Activated T-helper 2 cell treated with anti-CD3 and anti-CD28 coated beads, Interferon-gamma antibody, Interleukin-2, Interleukin-4, amounts not matched to agents 10 μg/mL and 5 μg/mL and 100 μg/mL, durations not matched to agents 14 hours and 24 hours and 36 hours (primary cell): ENCODE measurements at places on chromosomes 3 and 15.

GRCh38 chr15:47743385-47743784 is 26.1 kb downstream of the SEMA6D start:
- DNase-seq, result no peak
- no peaks in the 10 kb centered on the region for H3K27me3 ChIP-seq
- no peak overlapping the region for H3K4me3 ChIP-seq
- H3K4me1 ChIP-seq, result no peaks in the 10 kb centered on the region

DNA sequence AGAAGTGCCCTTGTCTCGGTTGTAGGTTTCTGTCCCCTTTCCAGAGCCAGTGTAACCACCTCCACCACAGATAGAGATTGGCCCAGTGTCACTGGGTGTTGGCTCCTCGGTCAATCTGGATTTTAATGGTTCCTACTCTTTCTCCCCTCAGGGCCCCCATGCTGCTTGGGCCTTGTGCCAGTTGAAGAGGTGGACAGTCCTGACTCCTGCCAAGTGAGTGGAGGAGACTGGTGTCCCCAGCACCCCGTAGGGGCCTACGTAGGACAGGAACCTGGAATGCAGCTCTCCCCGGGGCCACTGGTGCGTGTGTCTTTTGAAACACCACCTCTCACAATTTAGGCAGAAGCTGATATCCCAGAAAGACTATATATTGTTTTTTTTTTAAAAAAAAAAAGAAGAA is 75.2 kb downstream of the BOC start:
- no peaks in the 10 kb centered on the region for H3K27me3 ChIP-seq
- no peak for DNase-seq
- H3K4me3 ChIP-seq, result no peak overlapping the region
- H3K36me3 ChIP-seq, result no peaks in the 10 kb centered on the region
- no peak overlapping the region for H3K27ac ChIP-seq
- H3K4me1 ChIP-seq, result peaks cover 7% of the 10 kb centered on the region

GRCh38 chr3:69299344-69299743 is 86.5 kb downstream of the FRMD4B start:
- H3K27ac ChIP-seq, result no peak overlapping the region
- H3K27me3 ChIP-seq, result no peaks in the 10 kb centered on the region
- DNase-seq, result no peak
- peaks cover 8% of the 10 kb centered on the region for H3K4me1 ChIP-seq
- H3K4me3 ChIP-seq, result no peak overlapping the region
- H3K36me3 ChIP-seq, result no peaks in the 10 kb centered on the region

GRCh38 chr15:38512901-38513300 is 51.7 kb downstream of the RASGRP1 start:
- DNase-seq, result no peak
- no peak overlapping the region for H3K27ac ChIP-seq
- H3K36me3 ChIP-seq, result peaks cover 87% of the 10 kb centered on the region
- H3K4me1 ChIP-seq, result peaks cover 38% of the 10 kb centered on the region
- no peaks in the 10 kb centered on the region for H3K27me3 ChIP-seq

- H3K4me3 ChIP-seq, result no peak overlapping the region
- H3K27me3 ChIP-seq, result peaks cover 4% of the 10 kb centered on the region
- no peak overlapping the region for H3K27ac ChIP-seq
- DNase-seq, result no peak
Measured at GRCh38 chr15:74345051-74345450, 22.4 kb downstream of the CYP11A1 start.

- DNase-seq, result no peak
- no peaks in the 10 kb centered on the region for H3K27me3 ChIP-seq
- peak overlapping the region; percentile 21 for H3K27ac ChIP-seq
- peaks cover 76% of the 10 kb centered on the region for H3K36me3 ChIP-seq
Measured at GRCh38 chr15:92968926-92969651, 69.0 kb downstream of the CHD2 start.

GRCh38 chr15:54322341-54322740 is 344.1 kb downstream of the UNC13C start:
- no peaks in the 10 kb centered on the region for H3K27me3 ChIP-seq
- H3K4me1 ChIP-seq, result no peaks in the 10 kb centered on the region
- DNase-seq, result no peak
- no peaks in the 10 kb centered on the region for H3K36me3 ChIP-seq
- H3K4me3 ChIP-seq, result no peak overlapping the region

GRCh38 chr3:157759311-157759710 is 256.1 kb upstream of the VEPH1 start:
- no peak overlapping the region for H3K4me3 ChIP-seq
- no peaks in the 10 kb centered on the region for H3K27me3 ChIP-seq
- H3K4me1 ChIP-seq, result no peaks in the 10 kb centered on the region

- no peak overlapping the region for H3K27ac ChIP-seq
- H3K27me3 ChIP-seq, result peaks cover 12% of the 10 kb centered on the region
- no peaks in the 10 kb centered on the region for H3K4me1 ChIP-seq
- no peak overlapping the region for H3K4me3 ChIP-seq
- no peak for DNase-seq
Measured at GRCh38 chr3:123745184-123745855, 138.8 kb downstream of the MYLK start.

GRCh38 chr3:143429628-143430514 is 310.3 kb downstream of the CHST2 start:
- H3K27me3 ChIP-seq, result no peaks in the 10 kb centered on the region
- H3K36me3 ChIP-seq, result no peaks in the 10 kb centered on the region
- H3K4me3 ChIP-seq, result no peak overlapping the region
- H3K4me1 ChIP-seq, result peaks cover 2% of the 10 kb centered on the region
- DNase-seq, result no peak

DNA sequence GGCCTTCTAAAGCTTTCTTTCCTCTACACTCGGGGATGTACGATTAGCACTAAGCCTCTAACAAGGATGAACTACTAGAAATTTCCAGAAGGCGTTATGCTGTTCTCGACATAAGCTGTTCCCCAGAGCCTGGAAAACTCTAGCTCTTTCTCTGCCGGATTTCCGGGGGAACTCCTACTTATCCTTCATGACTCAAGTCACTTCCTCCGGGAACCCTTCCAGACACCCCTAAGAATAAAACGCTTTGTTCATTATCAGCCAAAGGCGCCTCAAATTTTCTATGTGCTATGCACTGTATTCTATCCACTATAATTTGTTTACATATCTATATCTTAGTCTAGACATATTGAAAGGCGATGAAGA is 455 bp upstream of the SNAP23 start:
- H3K27ac ChIP-seq, result peak overlapping the region; percentile 94
- no peak for DNase-seq
- peaks cover 16% of the 10 kb centered on the region for H3K36me3 ChIP-seq
- H3K4me1 ChIP-seq, result peaks cover 53% of the 10 kb centered on the region

DNA sequence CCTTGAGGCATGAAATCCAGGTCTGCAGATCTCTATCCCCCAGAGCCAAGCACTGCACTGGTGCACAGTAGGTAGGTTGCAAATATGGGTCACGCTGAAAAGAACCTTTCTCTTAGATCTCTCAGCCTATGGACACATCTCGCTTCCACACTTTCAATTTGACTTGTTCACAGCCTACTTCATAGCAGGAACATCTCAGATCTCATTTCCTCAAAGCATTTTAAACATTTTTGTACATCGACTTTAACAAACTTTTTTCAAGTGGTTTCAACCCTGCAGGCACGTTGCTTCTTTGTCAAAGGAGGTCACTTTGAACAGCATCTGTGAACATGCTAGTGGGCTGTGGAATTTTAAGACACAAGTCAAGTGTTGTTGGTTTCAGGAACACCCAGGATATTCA is 76.0 kb downstream of the SLC12A8 start:
- peaks cover 32% of the 10 kb centered on the region for H3K4me1 ChIP-seq
- H3K4me3 ChIP-seq, result no peak overlapping the region
- H3K27me3 ChIP-seq, result peaks cover 56% of the 10 kb centered on the region
- H3K36me3 ChIP-seq, result no peaks in the 10 kb centered on the region
- H3K27ac ChIP-seq, result no peak overlapping the region

DNA sequence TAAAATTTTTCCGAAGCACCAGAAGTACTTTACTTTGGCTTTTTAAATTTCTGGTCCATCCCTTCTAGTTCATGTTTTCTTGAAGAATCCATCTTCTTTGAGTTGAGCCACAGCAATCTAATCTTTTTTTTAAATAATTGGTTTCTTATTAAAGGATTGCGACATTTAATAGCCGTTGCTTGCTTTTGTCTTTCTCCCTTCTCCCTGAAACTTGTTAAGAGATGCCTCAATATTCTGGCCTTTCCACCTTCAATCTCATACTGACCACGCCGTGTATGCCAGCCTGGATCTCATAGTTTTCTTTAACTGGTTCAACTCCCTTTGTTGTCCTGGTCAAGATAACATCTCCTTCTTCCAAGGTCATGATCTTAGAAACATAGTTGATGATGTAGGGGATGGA is 18.4 kb upstream of the RPLP1 start:
- no peak overlapping the region for H3K27ac ChIP-seq
- H3K36me3 ChIP-seq, result peaks cover 70% of the 10 kb centered on the region
- peaks cover 5% of the 10 kb centered on the region for H3K4me1 ChIP-seq
- no peak for DNase-seq
- no peak overlapping the region for H3K4me3 ChIP-seq
- H3K27me3 ChIP-seq, result no peaks in the 10 kb centered on the region

GRCh38 chr15:89768071-89768500 is 8.0 kb upstream of the MESP2 start:
- H3K4me3 ChIP-seq, result no peak overlapping the region
- no peaks in the 10 kb centered on the region for H3K4me1 ChIP-seq
- no peak for DNase-seq
- H3K36me3 ChIP-seq, result no peaks in the 10 kb centered on the region
- H3K27me3 ChIP-seq, result no peaks in the 10 kb centered on the region

DNA sequence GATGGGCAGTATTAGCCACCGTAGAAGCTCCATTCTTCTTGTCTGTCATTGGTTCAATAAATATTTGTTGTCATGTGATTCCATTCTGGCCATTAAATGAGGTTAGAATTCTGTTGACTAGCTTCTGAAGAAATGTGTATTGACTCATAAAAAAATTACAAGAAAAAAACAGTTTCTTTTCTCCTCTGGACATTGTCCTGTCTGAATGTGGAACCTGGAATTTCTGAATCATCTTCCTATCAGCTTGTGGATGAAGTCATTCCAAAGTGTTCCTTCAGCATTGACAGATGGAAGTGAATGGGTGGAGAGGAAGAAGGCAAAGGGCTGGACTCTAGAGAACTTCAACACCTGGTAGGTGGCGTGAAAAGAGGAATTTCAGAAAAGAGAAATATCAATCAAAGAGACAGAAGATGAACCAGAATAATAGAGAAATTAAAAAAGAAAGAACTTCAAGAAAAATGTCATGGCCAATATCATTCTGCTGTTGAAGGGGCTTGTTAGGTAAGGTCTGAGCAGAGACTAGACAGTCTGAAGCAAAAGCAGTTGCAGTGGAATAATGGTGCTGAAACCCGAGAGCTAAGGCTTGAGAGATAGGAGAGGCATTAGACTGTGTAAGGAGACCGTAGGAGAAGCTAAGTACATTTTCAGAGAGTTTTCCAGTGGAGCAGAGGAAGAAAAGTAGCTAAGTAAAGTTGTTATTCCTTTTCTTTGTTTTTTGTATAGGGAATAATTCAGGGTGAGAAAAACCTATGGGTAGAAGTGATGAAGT is 806.6 kb downstream of the SQOR start:
- no peaks in the 10 kb centered on the region for H3K4me1 ChIP-seq
- H3K36me3 ChIP-seq, result no peaks in the 10 kb centered on the region
- no peak for DNase-seq
- no peak overlapping the region for H3K4me3 ChIP-seq

DNA sequence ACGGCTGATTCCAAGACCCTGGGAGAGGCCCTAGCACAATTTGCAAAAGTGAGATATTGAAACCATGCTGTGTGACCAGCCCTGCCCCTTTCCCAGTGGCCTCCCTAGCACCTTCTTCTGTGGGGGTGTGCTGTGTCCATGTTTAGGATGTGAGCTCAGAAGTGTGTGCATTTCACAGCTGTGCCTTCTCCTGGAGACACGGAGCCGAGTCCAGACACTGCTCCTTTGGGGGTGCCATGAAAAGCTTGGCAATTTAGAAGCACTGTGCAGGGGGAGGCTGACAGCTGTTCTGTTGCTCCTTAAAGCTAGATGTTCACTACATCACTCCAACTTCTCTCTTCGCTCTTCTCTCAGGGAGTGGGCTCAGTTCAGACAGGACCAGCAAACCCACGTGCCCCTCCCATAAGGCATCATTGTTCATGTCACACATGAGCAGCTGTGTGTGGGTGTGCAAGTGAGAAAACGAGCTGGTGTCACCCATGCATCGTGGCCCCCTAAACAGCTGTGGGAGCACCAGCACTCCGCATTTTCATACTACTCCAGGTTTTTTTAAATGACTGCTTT is 492.6 kb downstream of the GABRG3 start:
- H3K4me1 ChIP-seq, result no peaks in the 10 kb centered on the region
- no peaks in the 10 kb centered on the region for H3K36me3 ChIP-seq
- H3K4me3 ChIP-seq, result no peak overlapping the region

DNA sequence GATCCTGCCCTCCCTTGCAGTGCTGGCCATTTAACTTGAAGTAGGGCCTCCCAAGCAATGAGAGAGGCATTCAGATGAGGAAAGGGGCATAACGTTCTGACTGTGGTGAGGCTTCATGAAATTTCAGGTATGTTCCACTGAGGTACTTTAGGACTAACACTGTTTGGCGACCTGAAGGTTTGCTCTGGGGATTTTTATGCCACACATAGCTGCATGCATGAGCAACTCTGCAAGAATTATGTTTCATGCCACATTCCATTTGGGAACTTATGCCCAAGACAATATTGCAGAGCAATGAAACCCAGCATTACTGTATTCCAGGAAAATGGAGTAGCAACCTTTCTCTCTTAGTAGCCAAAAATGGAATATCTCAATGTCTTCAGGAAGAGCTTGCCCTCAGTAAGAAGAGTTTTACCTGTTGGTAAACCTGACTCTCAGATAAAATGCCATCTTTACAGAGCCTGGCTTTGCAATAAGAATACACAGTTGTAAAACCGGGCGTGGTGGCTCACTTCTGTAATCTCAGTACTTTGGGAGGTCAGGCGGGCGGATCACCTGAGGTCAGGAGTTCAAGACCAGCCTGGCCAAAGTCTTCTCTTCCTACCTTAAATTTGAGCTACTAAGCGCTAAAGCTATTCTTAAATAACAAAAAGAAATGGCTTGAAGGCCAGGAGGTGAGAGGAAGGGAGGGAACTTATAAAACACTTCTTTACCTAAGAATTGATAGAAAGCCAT is 16.7 kb upstream of the TBL1XR1 start:
- H3K36me3 ChIP-seq, result no peaks in the 10 kb centered on the region
- no peaks in the 10 kb centered on the region for H3K27me3 ChIP-seq
- H3K4me1 ChIP-seq, result peaks cover 5% of the 10 kb centered on the region
- no peak overlapping the region for H3K27ac ChIP-seq
- DNase-seq, result no peak

GRCh38 chr3:9377981-9378380 is 15.1 kb downstream of the THUMPD3 start:
- peaks cover 23% of the 10 kb centered on the region for H3K4me1 ChIP-seq
- H3K27ac ChIP-seq, result no peak overlapping the region

GRCh38 chr15:89794627-89795241 is 18.6 kb downstream of the MESP2 start:
- DNase-seq, result no peak
- no peak overlapping the region for H3K4me3 ChIP-seq
- peaks cover 4% of the 10 kb centered on the region for H3K27me3 ChIP-seq
- H3K36me3 ChIP-seq, result no peaks in the 10 kb centered on the region
- no peak overlapping the region for H3K27ac ChIP-seq
- no peaks in the 10 kb centered on the region for H3K4me1 ChIP-seq

GRCh38 chr3:111392894-111393398 is 149.1 kb upstream of the CD96 start:
- DNase-seq, result no peak
- H3K36me3 ChIP-seq, result no peaks in the 10 kb centered on the region
- no peak overlapping the region for H3K27ac ChIP-seq
- no peaks in the 10 kb centered on the region for H3K27me3 ChIP-seq

GRCh38 chr3:138441742-138442141 is 7.3 kb downstream of the ESYT3 start:
- H3K27ac ChIP-seq, result no peak overlapping the region
- no peak for DNase-seq
- H3K27me3 ChIP-seq, result peaks cover 17% of the 10 kb centered on the region
- H3K36me3 ChIP-seq, result no peaks in the 10 kb centered on the region
- H3K4me3 ChIP-seq, result no peak overlapping the region
- no peaks in the 10 kb centered on the region for H3K4me1 ChIP-seq
